ENCODE measurements at places on chromosomes 3 and 15. TPM values are rescaled to one million over a fixed set of nuclear protein-coding genes. Genes with fewer than 3 reads are reported as not detected.

- peaks cover 15% of the 10 kb centered on the region for H3K27me3 ChIP-seq
- no peak for DNase-seq
- no peaks in the 10 kb centered on the region for H3K4me1 ChIP-seq
- H3K4me3 ChIP-seq: no peak overlapping the region
- H3K36me3 ChIP-seq: no peaks in the 10 kb centered on the region
- H3K27ac ChIP-seq: no peak overlapping the region
These were observed 221.2 kb downstream of the SQOR start for GRCh38 chr15:45855907-45856579.

- DNase-seq: no peak
- no peaks in the 10 kb centered on the region for H3K36me3 ChIP-seq
- no peaks in the 10 kb centered on the region for H3K4me1 ChIP-seq
- no peak overlapping the region for H3K4me3 ChIP-seq
- no peak overlapping the region for H3K27ac ChIP-seq
These were observed 68.6 kb downstream of the VGLL4 start for GRCh38 chr3:11574981-11575669.

DNA sequence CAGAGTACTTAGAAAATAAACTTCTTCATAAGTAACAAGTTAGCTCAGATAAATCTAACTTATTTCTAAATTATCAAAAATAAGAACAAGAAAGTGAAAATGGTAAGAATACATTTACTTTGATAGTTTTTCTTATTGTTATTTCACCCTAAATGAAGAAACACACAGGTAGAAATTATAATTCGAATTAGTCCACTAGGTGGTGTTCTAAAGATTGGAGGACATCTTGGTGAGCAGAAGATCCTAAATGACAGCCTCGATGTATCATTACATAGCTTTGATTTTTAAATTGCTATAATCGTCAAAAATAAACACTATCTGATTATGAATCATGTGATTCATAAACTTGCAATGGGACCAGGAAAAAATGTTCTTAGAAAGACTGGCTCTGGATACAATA lies 280.8 kb upstream of the UBE2E2 start:
- H3K4me1 ChIP-seq: no peaks in the 10 kb centered on the region
- H3K4me3 ChIP-seq: no peak overlapping the region
- no peak overlapping the region for H3K27ac ChIP-seq
- no peaks in the 10 kb centered on the region for H3K36me3 ChIP-seq
- no peaks in the 10 kb centered on the region for H3K27me3 ChIP-seq

- H3K36me3 ChIP-seq: no peaks in the 10 kb centered on the region
- peaks cover 4% of the 10 kb centered on the region for H3K4me1 ChIP-seq
- peaks cover 2% of the 10 kb centered on the region for H3K27me3 ChIP-seq
- no peak overlapping the region for H3K27ac ChIP-seq
- no peak overlapping the region for H3K4me3 ChIP-seq
These were observed 71.8 kb downstream of the THSD4 start for GRCh38 chr15:71187078-71187477.

DNA sequence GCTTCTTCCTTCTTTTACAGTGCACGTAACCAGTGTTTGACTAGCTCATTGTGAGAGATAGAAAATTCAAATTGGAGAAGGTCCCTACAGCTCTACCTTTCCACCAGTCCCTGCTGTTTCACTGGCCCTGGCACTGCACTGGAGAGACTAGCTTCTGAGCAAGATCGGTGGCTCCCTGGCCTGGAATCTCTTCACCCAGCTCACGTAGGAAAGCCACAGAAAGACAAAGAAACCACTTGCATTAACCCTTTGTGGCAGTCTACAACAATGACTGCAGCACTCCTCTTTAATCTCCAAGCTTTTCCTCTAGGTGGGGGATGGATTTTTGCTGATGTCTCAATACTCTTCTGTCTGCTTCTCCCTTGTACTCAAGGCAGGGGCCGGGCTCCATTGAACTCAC lies 155.9 kb downstream of the PEX5L start:
- no peaks in the 10 kb centered on the region for H3K27me3 ChIP-seq
- no peak overlapping the region for H3K4me3 ChIP-seq
- no peak for DNase-seq
- H3K27ac ChIP-seq: no peak overlapping the region

DNA sequence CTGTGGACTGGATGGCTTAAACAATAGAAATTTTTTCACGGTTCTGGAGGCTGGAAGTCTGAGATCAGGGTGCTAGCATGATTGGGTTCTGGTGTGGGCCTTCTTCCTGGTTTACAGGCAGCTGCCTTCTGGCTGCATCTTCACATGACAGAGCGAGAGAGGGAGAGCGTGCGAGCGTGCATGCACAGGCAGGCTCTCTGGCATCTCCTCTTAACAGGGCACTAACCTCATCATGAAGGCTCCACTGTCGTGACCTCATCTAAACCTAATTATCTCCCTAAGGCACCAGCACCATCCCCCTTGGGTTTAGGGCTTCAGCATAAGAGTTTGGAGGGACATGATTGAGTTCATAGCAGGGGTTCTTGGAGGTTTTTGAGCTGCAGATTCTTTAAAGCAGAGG lies 292.0 kb upstream of the C2CD4B start:
- no peaks in the 10 kb centered on the region for H3K4me1 ChIP-seq
- no peaks in the 10 kb centered on the region for H3K36me3 ChIP-seq
- H3K27ac ChIP-seq: no peak overlapping the region
- no peaks in the 10 kb centered on the region for H3K27me3 ChIP-seq
- no peak for DNase-seq

DNA sequence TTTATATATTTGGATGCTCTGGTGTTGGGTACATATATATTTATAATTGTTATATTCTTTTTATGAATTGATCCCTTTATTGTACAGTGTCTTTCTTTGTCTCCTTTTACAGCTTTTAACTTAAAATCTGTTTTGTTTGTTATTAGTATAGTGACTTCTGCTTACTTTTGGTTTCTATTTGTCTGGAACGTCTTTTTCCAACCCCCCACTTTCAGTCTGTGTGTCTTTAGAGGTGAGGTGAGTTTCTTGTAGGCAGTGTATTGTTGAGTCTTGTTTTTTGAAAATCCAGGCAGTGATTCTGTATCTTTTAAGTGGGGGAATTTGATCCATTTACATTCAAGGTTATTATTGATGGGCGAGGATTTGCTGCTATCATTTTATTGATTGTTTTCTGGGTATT lies 62.0 kb downstream of the AP4E1 start:
- peaks cover 3% of the 10 kb centered on the region for H3K4me1 ChIP-seq
- H3K27me3 ChIP-seq: no peaks in the 10 kb centered on the region
- peak overlapping the region; percentile 39 for H3K27ac ChIP-seq

DNA sequence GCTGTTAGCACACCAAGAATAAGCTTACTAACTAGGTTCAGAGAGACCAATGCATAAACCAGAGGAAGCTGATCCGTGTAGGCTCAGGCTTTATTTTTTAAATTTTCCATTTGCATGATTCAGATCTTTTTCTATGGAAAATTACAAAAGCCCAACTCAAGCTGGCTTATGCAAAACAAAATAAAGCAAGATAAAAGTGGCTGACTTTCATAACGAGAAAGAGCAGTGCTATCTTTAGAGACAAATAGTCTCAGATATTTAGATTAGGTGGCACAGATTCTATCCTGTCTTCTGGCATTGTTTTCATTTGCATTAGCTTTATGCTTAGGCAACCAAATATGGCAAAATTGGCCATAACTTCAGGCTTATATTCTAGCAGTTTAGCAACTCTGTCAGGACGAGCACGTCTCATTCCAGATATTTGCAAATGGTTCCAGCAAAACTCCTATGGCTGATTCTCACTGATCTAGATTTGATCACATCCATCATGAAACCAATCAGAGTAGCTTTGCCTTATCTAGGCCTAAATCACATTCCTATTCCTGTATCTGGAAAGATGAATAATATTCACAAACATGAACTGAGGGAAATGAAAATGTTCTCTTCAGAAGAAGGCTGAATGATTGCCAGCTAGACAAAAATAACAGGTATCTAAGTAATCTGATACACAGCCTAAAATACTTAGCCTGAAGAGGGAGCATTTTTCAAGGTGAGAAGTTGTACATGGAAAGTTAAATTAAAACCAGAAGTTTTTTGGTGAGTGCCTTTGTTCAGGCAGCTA lies 216.4 kb upstream of the DPPA4 start:
- no peak overlapping the region for H3K27ac ChIP-seq
- H3K4me1 ChIP-seq: no peaks in the 10 kb centered on the region
- DNase-seq: no peak
- peaks cover 6% of the 10 kb centered on the region for H3K27me3 ChIP-seq
- H3K36me3 ChIP-seq: no peaks in the 10 kb centered on the region

DNA sequence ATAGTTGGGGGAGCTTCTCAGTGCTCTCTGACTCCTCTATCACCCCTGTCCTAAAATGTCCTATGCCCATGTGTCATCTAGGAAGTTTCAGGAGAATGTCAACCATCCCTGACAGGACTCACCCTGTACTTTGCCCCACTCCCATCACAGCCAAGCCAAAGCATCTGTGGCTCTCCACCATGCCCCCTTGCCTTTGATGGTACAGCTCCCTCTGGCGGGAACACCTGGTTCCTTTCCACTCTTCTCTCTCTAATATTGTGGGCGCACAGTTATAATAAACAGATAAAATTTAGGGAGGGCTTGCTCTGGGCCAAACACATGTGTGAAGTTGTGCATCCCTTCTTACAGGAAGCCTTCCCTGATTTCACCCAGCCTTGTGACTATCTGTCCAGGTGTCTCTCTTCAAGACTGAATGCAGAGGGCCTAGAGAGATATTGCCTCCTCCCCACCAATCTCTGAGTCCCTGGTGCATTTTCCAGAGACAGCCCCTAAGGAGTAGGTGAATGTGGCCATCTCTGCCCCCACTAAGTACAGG lies 62.8 kb downstream of the ISG20 start:
- H3K27me3 ChIP-seq: peaks cover 10% of the 10 kb centered on the region
- H3K4me3 ChIP-seq: no peak overlapping the region
- DNase-seq: peak; percentile 50
- H3K4me1 ChIP-seq: peaks cover 11% of the 10 kb centered on the region

- DNase-seq: no peak
- H3K36me3 ChIP-seq: no peaks in the 10 kb centered on the region
- H3K4me1 ChIP-seq: peaks cover 21% of the 10 kb centered on the region
- H3K27me3 ChIP-seq: no peaks in the 10 kb centered on the region
- H3K27ac ChIP-seq: no peak overlapping the region
These were observed 29.1 kb downstream of the PLXND1 start for GRCh38 chr3:129577366-129577765.

- H3K4me3 ChIP-seq: peak overlapping the region; percentile 96
- H3K4me1 ChIP-seq: peaks cover 26% of the 10 kb centered on the region
- H3K36me3 ChIP-seq: peaks cover 18% of the 10 kb centered on the region
- H3K27ac ChIP-seq: peak overlapping the region; percentile 87
- H3K27me3 ChIP-seq: no peaks in the 10 kb centered on the region
These were observed 738 bp downstream of the COMMD2 start for GRCh38 chr3:149751551-149751950.

- H3K27me3 ChIP-seq: peaks cover 12% of the 10 kb centered on the region
- H3K4me3 ChIP-seq: no peak overlapping the region
- H3K36me3 ChIP-seq: no peaks in the 10 kb centered on the region
- peaks cover 5% of the 10 kb centered on the region for H3K4me1 ChIP-seq
- no peak overlapping the region for H3K27ac ChIP-seq
- no peak for DNase-seq
These were observed 12.6 kb downstream of the OSBPL10 start for GRCh38 chr3:31968369-31968926.

- H3K27me3 ChIP-seq: no peaks in the 10 kb centered on the region
- peaks cover 48% of the 10 kb centered on the region for H3K4me1 ChIP-seq
- H3K4me3 ChIP-seq: no peak overlapping the region
- H3K27ac ChIP-seq: no peak overlapping the region
These were observed 2.2 kb downstream of the CCDC32 start for GRCh38 chr15:40562691-40563090.

The CCDC13 gene
- total RNA-seq: 0.31 TPM

The OR5H15 gene
- total RNA-seq: not detected
